Kidney epithelial cell (primary cell): ENCODE measurements at places on chromosomes 3 and 15. TPM values are rescaled to one million over a fixed set of nuclear protein-coding genes. Genes with fewer than 3 reads are reported as not detected.

GRCh38 chr15:49810720-49811119 is 189.9 kb downstream of the DTWD1 start:
- DNase-seq = no peak

GRCh38 chr15:57519806-57520205 is 71.9 kb upstream of the MYZAP start:
- no peak for DNase-seq

DNA sequence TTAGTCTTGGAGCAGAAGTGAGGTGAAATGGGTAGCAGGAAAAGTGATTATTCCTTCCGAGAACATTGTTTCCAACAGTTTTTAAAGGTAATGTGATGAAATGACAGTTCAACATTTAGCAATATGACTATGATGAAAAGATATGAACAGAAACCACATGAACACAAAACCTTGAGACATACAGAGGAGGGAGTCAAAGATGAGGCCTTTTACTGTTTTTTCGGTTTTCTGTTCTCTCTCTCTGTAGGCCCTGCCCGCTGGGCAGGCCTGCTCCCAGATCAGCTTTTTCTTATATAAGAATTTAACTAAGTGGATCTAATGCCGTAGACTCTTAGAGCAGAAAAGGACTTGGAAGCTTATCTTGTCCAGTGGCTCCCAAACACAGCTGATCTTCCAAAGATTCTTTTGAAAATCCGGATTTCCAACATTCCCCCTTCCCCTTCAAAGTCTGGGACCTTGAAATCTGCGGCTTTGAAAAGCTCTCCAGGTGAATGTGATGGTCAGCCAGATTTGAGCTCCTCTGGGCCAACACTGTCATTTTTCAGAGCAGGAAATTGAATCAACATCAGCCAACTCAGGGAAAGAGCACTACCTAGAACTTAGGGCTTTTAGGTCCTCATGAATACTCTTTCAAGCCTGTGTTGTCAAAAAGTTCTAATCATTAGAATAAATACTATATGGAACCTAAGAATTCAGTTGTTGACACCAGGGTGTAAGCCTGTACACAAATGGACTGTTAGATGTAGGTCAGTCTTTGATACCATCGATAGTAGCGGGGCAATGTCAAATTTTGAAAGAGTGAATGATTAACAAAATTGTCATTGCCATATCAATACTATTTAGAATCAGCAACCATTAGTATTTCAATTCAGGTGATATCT is 372.7 kb downstream of the SHQ1 start:
- no peak for DNase-seq

TNFSF10 gene
- total RNA-seq = 8.6 and 16.5 TPM in 2 replicates

DUOXA2 gene
- not detected in 2 replicates for total RNA-seq

DNA sequence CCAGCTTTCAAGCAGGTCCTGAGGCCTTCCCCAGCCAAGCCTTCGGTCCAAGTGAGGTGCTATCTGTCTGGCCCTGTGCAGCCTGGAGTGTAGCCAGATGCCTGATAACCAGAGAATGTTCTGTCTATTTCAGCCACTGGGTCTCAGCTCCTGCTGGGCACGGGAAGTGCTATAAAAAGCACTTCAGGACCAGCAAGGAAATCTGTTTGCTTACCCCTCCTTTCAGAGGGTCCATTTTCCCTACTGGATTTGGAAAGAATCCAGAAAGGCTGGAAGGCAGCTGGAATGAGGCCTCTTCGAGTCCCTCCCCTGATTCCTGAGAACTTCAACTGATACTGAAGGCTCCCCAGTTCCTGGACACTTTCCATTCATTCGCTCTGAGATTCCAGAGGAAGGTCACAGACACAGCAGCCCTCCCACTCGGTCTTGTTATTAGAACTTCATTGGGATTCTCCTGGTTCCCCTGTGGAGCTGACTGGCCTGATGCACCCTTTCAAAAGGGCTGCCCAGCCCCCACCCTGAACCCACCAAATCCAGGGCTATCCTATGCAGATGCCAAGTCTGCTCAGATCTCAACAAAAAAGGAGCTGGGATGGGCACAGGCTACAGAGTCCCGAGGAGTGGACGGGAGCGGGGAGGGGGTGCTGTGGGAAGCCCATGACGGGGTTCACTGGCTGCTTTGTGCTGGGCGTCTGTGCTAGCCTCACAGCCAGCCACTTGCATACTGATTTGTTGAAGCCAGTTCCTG is 70.4 kb downstream of the UMPS start:
- no peak for DNase-seq

OR4M2 gene
- total RNA-seq = not detected in 2 replicates

GRCh38 chr3:164377466-164377865 is 700.8 kb downstream of the SI start:
- DNase-seq = no peak

CEP97 gene
- total RNA-seq = 7.5 and 9.7 TPM in 2 replicates

DNA sequence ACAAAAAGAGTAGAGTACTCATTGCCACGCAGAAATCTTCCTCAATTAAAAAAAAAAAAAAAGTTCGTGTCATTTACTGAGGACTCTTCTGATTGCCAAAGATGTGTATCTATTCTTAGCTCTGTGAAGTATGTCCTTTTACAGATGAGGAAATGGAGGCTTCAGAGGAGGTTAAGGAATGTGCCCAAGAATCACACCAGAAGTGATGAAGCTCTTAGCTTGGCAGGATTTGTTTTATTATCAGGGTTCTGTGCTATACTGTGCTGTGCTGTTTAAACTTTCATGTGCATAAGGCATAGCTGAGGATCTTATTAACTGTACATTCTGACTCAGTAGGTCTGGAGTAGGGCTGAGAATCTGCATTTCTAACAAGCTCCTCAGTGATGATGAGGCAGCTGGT is 665.2 kb upstream of the ADAMTS9 start:
- no peak for DNase-seq

DNA sequence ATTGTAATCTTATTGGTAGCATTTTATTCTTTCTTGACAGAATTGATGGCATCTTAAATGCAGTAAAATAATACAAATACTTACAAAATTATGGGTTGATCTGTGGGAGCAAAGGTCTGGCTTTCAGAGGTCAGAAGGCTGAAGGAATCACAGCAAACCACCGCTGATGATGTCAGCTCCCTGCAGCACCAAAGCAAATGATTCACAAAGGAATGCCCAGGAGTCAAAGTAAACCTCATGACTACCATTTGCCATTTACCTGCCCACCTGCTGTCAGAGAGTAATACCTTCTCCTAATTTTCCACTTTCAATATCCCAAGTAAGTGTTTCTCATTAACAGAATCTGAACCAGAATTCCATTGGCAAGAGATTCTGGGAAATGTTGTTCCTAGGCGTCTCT is 46.1 kb downstream of the CPA3 start:
- DNase-seq = peak; percentile 7

SELENOS gene
- total RNA-seq = 109 and 142 TPM in 2 replicates

GRCh38 chr15:78247911-78248310 is 13.5 kb upstream of the ACSBG1 start:
- DNase-seq = no peak

GRCh38 chr3:53850895-53851294 is 4.5 kb downstream of the IL17RB start:
- no peak for DNase-seq

ATP13A5 gene
- total RNA-seq = not detected in 2 replicates

- DNase-seq = peak; percentile 25
These were observed 5.4 kb downstream of the BTBD1 start for GRCh38 chr15:83061680-83062079.

DNA sequence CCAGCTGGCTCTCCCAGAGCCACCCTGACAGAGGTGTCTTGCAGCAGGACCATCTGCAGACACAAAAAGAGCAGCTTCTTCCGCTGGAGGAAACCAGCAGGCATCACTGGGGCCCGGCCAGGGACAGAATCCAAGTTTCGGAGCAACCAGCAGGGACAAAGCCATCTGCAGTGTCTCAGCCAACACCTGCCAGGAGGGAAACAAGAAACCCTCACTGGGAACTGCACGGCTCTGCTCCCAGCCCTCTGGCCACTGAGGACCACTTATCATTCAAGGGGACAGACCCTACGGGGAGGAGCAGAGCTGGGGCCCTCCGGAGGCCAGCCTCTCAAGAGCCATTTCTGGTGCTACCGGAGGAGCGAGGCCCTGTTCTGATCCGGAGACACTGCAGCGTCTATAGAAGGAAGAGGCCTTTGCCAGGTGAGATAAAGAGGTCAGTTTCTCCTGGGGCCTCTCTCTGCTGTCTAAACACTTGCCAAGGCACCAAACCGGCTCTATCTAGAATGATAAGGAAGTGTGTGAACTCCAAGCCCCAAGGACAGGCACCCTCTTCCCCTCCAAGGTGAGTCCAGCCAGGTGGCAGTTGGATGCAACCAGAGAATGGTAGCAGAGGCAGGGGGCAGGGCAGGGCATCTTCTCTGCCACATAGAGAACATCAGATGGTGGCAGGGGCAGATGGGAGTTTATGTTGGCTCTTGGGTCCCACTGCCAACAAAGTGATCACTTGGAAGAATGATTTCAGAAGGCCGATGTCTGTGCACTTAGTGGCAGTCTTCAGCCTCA is 89.0 kb downstream of the CHSY1 start:
- no peak for DNase-seq

- no peak for DNase-seq
These were observed 14.1 kb downstream of the TMEM207 start for GRCh38 chr3:190435618-190436017.

RPL29 gene
- 2,366 and 2,384 TPM in 2 replicates for total RNA-seq

DNA sequence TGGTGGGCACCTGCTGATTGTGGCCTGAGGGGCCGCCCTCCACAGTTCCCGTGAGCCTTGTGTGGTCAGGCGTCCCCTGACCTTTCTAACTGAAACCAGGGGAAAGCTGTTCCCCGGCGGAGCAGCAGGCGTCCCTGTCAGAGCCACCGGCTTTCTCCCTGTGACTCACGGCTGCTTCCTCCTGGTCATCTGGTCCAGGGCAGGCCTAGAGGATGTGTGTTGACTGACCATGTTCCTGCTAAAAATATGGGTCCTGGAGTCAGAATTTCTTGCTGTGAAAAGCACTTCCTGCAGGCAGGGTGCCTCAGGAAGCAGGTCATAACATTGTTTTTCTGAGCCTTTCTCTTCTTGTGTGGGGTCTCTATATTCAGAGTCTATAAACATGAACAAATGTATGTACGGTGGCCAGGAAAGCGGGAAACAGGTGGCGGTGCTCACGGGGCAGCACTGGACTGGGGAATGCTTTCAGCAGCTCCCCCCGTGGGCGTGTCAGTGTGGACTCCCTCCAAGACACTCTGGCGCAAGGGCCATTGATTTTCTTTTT is 38.4 kb upstream of the CGNL1 start:
- DNase-seq = no peak

GRCh38 chr15:77988347-77989295 is 88.9 kb downstream of the TBC1D2B start:
- no peak for DNase-seq

DNA sequence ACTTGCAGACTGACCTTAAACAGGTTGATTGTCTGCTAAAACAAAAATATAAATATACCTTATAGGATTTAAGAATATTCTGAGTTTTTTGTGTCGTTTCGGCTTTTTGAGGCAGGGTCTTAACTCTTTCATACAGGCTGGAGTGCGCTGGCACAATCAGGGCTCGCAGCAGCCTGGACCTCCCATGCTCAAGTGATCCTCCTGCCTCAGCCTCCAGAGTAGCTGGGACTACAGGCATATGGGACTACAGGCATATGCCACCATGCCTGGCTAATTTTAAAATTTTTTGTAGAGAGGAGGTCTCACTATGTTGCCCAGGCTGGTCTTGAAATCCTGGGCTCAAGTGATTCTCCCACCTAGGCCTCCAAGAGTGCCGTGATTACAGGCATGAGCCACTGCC is 113.9 kb downstream of the TCF12 start:
- no peak for DNase-seq

- no peak for DNase-seq
These were observed 14.9 kb downstream of the SMAD3 start for GRCh38 chr15:67080118-67080899.

- no peak for DNase-seq
These were observed 9.2 kb downstream of the SNAP23 start for GRCh38 chr15:42504631-42505030.

RPLP1 gene
- 930 and 943 TPM in 2 replicates for total RNA-seq

DNA sequence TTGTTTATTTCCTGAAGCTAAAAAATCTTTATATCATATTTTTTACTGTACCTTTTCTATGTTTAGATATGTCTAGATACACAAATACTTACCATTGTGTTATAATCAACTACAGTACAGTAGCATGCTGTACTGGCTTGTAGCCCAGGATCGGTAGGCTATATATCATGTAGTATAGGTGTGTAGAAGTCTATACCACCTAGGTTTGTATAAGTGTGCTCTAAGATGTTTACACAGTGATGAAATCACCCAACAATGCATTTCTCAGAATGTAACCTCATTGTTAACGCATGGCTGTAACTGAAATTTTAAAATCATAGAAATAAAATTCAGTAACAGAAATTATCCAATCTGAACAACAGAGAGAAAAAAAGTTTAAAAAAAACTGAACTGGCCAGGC is 43.2 kb downstream of the EIF3J start:
- no peak for DNase-seq

DNA sequence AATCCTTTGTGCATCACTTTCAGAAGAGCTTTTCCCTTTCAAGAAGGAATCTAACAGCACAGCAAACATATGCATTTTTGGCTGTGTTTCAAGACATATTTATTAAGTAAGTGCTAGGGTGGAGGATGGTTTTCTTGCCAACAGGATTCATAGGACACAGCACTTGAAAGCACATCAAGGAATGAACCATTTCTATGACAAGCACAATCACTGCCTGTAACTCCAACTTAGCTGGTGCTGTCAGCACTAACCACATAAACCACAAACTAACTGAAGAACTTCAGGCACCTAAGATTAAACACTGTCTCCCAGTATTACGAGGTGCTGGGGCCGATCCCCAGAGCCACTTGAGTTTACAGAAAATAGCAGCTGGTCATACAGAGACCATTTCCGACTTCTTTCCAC is 35.4 kb upstream of the SPRED1 start:
- DNase-seq = peak; percentile 52

GRCh38 chr3:122794779-122795673 is at the start of gene SLC49A4:
Gene SLC49A4, plus strand, starts transcription at chr3:122795069. Its CDS starts 124 bp downstream, at chr3:122795193.
- DNase-seq = peak; percentile 31

DNA sequence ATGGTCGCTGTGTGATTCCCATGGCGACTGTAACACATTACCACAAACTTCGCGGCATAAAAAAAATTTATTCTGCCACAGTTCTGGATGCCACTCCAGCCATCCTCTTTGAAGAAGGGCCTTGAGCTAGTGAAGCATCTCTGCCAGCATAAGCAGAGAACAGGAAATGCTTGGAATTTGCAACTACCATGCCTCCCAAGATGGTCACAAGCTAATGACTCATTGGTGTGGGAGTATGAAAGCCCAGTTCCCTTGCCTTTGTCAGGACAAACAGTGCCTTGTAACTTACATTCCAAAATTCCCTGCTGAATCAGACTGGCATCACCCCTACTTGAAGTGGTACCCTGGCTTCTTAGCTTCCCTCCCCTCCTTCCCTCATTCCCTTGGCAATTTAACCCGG is 129.7 kb downstream of the PROS1 start:
- DNase-seq = peak; percentile 78

- no peak for DNase-seq
These were observed 83.8 kb downstream of the PLOD2 start for GRCh38 chr3:146077181-146077580.

FAM81A gene
- 0.75 and 2.2 TPM in 2 replicates for total RNA-seq

GRCh38 chr3:123652342-123652984 is 67.6 kb upstream of the HACD2 start:
- DNase-seq = no peak

CDC25A gene
- 3.6 and 5.3 TPM in 2 replicates for total RNA-seq

TMOD3 gene
- 30.7 and 34.5 TPM in 2 replicates for total RNA-seq

FSIP1 gene
- total RNA-seq = 0.62 and 0.71 TPM in 2 replicates

- DNase-seq = no peak
These were observed 5.7 kb upstream of the MCTP2 start for GRCh38 chr15:94225616-94226015.

GRCh38 chr3:191792580-191792979 is 331.6 kb downstream of the PYDC2 start:
- no peak for DNase-seq

- no peak for DNase-seq
These were observed 766.7 kb upstream of the GOLIM4 start for GRCh38 chr3:168862466-168862865.

PPP1R14D gene
- not detected in 2 replicates for total RNA-seq

IFT122 gene
- 9.1 and 27.2 TPM in 2 replicates for total RNA-seq
